Fibroblast of lung (primary cell): ENCODE measurements at places on chromosomes 1 and 21.

DNA sequence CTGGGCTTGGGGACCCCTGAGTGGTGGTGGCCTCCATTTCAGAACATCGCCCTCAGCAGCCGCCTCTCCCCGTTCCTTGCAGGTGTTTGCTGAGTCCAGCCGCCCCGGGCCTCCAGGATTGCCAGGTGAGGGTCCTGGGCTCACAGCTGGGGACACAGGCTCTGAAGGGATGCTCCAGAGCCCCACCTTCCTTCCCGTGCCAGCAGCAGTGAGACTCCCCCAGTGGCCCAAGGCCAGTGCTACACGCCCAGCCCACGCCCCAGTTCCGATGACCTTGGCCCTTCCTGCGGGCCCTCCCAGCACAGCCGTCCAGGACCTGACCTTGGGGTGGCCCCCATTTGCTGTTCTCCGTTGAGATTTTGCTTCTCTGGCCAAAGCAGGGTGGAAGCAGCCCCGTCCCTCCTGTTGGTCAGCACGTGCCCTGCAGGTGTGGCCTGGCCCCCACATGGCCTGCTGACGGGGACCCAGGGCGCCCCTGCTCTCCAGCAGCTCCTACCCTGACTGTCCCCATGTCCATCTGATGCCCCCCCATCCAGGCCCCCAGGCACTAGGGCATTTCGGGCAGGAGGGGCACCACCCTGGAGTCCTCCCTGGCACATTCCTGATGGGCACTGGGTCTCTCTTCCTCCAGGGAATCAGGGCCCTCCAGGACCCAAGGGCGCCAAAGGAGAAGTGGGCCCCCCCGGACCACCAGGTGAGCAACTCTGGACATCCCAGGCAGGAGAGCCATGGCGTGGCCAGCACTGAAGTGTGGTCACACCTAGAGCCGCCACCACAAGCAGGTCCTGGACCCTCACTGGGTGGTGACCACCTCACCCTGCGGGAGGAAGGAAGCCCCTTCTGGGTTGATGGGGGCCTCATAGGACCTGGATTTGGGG is 45.0 kb downstream of the SLC19A1 start:
- no peak for DNase-seq

- no peak for DNase-seq
Observed at GRCh38 chr1:22383526-22384294, 67.9 kb upstream of the ZBTB40 start.

- peak; percentile 6 for DNase-seq
Observed at GRCh38 chr1:190373705-190374336, 103.8 kb downstream of the BRINP3 start.

DNA sequence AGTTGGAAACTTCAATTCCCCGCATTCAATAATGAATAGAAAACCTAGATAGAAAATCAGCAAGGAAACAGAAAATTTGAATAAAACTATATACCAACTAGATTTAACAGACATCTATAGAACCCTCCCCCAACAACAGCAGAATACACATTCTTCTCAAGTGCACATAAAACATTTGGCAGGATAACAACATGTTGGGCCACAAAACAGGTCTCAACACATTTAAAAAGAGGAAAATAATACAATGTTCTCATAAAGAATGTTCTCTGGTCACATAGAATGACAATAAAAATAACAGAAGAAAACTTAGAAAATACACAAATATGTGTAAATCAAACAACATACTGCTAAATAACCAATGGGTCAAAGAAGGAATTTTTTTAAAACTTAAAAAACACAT is 24.9 kb downstream of the ITGB3BP start:
- DNase-seq: no peak

GRCh38 chr1:117825414-117825813 is 104.0 kb downstream of the GDAP2 start:
- DNase-seq: no peak

- no peak for DNase-seq
Observed at GRCh38 chr21:45262616-45263015, 25.1 kb downstream of the POFUT2 start.

DNA sequence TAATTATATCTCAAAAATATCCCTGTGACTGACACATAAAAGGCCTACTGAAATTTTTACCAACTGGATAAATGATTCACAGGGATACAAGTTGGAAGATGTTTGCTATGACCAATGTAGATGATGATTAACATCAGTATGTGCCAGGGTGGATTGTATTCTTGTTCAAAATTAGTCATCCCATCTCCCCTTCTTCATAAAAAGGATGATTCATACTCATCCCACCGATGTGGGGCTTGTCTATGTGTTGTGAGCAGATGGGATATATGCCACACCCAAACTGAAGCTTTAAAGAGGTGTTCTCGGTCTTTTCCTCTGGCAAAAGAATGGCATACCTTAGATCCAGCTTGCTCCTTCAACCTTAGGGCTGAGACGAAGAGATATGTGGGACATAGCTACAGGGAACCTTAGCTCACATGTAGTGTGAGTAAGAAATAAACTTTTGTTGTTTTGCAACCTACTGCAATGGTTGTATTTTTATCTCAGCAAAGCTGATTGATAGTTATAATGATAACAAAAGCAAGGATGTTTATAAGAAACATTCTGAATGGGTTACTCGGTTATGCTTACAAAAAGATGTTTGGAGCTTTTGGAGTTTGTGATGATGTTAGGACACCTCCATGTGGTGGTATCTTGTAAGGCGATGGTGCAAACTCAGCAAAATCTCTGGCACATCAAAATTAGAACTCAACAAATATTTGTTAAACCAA is 29.4 kb downstream of the SPATA17 start:
- DNase-seq: peak; percentile 88

- DNase-seq: no peak
Observed at GRCh38 chr1:28087614-28088167, 719 bp downstream of the EYA3 start.

DNA sequence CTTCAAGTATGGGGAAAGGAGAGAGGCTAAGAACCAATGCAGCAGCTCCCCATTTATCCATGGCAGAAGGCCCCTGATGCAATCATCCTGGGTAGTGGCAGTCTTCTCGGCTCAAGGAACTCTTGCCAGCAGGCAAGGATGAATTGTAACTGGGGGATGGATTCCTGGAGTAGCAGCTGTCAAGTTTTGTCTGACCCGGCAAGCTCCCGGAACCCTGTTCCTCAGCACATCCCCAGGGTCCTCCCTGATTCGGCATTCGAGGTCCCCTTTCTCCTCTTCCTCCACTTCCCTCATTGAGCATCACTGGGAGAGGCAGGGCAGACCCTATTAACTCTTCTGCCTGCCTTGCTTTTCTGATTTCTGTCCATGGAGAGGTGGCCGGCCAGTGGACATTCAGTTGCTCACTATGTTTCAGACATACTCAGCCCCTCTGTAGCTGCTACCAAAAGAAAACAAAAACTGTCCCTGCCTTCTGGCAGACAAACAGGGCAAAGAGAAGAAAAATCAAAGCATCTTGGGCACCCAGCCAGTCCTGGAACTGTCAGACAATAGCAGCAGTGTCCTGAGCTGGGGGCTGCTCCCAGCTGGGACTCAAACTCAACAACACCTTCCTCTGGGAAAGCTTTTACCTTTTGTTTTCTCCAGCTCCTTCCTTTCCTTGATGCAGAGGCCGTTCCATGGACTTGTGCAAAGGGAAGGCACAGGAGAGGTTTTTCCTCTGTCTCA is 5.6 kb upstream of the PTCH2 start:
- no peak for DNase-seq

DNA sequence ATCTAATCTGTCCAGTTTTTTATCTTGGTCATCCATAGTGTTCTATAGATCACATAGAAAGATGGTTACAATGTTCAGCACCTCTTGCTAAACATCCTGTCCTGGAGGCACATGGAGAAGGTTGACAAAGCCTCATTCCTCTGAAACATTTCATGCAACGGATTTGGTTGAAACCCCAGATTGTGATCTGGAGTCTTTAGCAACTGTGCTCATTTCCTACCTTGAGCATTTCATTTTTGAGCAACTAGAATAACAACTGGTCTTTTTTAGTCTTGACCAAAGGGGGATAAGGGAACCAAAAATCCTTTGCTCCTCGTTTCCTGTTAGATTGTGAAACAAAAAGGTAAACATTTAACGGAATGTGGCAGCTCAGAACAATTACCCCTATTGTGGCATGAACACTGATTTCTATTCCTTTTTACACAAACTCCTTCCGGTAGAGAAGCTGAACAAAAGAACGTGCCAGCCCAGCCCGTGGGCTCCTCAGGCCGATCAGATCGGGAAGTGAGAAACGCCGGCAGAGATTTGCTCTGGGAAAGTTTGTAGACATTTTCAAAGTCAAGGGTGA is 94.7 kb upstream of the ERRFI1 start:
- no peak for DNase-seq

DNA sequence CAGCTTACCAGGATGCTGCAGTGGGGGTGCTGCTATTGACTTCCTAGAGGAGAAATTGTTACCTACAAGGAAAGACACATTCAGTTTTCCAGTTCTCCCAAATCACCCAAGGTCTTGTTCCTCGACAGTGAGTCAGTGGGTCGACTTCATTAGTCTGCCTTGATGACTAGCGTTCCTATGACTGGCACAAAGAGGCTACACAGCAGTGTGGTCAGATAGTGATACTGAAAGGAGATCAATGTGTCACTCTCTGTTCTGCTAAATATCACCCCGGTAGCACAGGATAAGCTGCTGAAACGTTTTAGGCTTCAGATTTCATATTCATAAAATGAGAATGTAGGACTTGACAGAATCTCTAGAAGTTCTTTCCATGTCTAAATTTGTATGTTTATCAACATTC is 357.4 kb downstream of the LMX1A start:
- no peak for DNase-seq

- no peak for DNase-seq
Observed at GRCh38 chr1:75731881-75732280, 7.4 kb downstream of the ACADM start.

DNA sequence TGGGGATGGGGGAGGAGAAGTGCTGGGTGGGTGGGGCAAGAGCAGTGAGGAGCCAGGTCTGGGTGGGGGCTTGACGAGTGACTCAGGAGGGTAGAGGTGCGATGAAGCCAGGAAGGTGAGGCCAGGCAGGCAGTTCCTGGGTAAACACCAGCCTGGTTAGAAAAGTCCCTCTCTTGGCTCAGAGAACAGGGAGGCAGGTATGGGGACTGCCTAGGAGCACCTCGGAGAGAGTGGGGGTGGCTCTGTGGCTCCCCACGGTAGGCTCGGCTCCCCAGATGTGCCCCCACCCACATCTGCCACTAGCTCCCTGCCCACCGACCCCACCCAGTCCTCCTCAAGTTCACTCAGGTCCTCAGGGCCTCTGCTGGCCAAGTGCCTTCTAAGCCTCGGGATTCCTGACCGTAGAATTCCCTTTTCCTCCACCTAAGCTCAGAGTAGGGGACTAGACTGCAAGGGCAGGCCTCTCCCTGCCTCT is 1.2 kb downstream of the HSPG2 start:
- DNase-seq: no peak

- DNase-seq: no peak
Observed at GRCh38 chr1:86377341-86377740, 18.8 kb downstream of the ODF2L start.

- DNase-seq: no peak
Observed at GRCh38 chr1:86104606-86105532, 51.7 kb downstream of the COL24A1 start.

DNA sequence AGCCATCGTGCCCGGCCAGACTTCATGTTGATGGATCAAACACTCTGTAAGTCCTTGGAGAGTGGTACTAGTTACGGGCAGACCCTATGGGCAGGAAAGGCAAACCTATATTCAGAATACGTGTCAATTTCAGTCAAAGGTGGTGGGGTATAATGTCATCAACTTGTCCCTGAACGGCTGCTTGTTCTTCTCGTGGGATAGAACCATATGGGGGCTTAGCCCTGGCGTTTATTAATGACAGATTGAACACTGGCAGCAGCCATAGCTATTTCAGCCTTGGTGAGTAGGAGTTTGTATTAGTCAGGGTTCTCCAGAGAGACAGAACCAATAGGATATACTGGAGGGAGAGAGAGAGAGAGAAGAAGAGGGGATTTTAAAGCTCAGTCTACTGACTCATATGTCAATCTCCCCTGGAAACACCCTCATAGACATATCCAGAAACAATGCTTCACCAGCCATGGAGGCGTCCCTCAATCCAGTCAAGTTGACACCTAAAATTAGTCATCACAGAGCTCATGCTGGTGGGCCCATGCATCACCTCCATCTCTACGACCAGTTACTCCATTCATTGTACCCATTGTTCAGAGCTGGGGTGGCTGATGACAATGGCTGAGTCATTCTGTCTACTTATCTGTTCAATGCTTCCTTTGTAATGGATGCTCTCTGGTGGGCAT is 16.1 kb upstream of the AQP10 start:
- DNase-seq: no peak

DNA sequence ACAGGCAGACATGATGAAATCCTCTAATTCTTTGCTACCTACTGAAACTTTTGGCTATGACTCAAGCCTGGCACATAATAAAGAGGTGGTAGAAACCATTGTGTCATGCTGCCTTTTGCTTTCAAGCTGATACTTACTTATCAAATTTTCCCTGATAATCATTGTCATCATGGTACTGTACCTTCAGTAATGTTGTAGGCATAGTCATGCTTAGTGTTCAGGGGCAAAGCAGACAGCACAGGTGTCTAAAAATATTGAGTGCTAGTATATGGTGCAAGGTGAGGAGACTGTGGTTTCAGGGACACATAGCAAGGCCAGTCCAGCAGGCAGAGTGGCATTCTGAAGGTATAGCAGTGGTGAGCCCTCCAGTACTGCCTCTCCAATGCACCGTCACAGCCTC is 226.9 kb upstream of the DEPDC1 start:
- no peak for DNase-seq

GRCh38 chr1:182146286-182146685 is 84.8 kb upstream of the ZNF648 start:
- no peak for DNase-seq
